NCI-H1930 (cell line): ENCODE measurements at places on chromosomes 7 and 10.

DNA sequence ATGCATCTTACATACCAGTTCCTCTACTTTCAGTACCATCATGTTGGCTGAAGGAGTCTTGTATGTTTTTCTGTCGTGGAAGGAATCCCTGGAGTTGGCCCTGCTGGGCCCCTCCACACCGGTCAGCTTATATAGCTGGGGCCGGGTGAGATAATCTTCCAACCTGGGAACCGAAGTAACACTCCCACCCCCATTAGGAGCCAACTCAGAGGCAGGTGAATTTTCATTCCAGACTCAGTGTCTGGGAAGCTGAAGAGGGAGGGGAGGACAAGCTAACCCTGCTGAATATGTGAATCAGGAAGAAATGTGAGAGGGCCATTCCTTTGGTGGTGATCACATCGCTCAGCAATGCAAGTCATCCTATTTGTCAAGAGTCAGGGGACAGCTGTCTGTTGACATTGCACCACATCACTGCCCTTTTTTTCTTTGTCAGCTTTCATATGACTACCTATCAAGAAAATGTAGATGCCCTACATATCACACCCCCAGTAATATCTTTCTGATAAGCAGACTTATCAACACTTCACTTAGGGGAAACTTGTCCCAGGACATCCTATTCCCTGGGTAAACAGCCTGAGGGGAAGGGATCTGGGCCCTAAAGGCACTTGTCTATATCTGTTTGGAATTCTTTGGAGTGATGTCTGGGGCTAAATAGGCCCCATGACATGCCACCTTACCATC lies at the start of gene ANKRD1:
ANKRD1 (minus strand) TSS at position 102 of the 681 bp plus-strand sequence; CDS start at position 42, 60 bp downstream.
- no peak for DNase-seq

DNA sequence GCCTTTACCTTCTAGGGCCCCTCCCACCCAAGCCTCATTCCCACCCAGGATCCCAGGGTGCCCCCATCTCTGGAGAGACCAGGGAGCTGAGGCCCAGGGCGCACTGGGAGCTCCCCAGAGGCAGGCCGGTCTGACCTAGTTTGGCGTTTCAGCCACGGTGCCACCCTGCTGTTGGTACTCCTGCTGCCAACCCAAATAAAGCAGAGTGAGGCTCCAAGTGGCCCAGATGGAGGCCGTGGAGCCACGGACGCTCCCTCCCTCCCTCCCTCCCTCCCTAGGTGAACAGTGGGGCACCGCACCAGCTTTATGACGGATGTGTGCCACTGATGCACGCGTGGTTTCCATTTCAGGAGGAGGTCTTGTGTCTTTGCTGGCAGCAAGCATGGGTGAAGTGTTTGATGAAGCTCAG lies 1.8 kb downstream of the INPP5A start:
- DNase-seq, result no peak

GRCh38 chr7:24882989-24883621 lies 96.9 kb downstream of the OSBPL3 start:
- no peak for DNase-seq

- DNase-seq, result no peak
Measured at GRCh38 chr10:75954486-75954885, 523.1 kb downstream of the LRMDA start.

DNA sequence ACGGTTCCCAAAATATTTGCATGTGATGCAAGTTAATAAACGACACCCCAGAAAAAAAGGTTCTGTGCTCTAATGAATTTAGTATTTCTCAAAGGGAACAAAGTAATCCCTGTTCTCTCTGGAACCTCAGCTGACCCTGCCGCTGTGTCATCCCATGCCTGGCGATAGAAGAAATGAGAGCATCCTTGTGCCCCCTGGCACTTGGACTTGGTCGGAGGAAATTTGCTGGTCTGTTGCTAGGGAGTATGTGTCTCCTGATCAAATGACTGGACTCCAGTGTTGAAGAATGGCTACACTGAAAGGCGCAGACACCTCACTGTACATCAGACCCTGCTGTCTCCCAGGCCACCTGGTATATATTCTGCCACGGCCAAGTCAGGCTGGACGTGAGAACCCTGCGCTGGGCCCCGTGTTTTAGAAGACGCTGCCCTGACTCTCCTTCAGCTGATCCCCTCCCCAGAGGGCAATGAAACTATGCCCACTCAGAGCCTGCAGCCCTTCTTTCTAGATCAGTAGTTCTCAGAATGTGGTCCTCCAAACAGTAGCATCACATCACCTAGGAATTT lies 67.2 kb downstream of the THNSL1 start:
- DNase-seq, result no peak

- no peak for DNase-seq
Measured at GRCh38 chr10:47092376-47092775, 181.1 kb downstream of the PTPN20 start.

GRCh38 chr7:20348125-20348807 lies 17.6 kb downstream of the ITGB8 start:
- no peak for DNase-seq

- DNase-seq, result peak; percentile 85
Measured at GRCh38 chr7:96414931-96415292, 93.0 kb upstream of the SLC25A13 start.

DNA sequence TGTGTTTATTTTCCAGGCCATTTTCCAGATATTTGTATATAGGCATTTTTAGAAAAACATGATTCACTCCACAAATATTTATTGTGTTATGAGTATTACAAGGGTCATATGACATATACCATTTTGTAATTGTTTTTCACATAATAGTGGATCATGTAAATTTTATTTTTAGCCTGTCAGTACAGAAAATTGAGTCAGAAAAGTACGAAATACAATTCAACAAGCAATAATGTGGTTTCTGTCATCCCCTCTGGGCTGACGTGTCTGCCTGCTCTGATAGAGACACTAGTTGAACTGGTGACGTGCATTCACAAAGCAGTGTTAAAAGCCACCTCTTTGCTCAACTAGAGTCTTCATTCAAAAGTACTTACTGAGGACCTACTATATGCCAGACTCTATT lies 97.9 kb upstream of the STEAP1B start:
- no peak for DNase-seq

DNA sequence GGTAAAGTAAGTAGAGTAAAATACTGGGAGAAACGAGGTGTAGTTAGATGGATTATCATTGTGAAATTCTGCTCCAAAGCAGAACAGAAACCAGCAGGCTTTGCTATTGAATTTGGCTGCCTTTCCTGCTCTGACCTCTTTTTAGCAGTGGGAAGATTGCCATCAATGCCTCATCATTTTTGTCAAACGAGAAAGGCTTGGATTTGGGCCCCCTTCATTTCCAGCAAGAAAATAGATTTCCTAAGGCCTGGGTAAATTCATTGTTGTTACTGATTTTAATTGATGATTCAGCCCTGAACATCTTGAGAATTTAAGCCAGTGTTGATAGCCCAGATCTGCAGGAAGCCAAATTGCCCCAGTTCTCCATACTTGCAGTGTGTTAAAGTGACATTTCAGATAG lies 35.2 kb upstream of the ASAH2 start:
- DNase-seq, result no peak

GRCh38 chr7:44580945-44581878 lies 819 bp downstream of the TMED4 start:
- DNase-seq, result no peak

- DNase-seq, result no peak
Measured at GRCh38 chr7:1899196-1899595, 229.1 kb downstream of the ELFN1 start.

GRCh38 chr7:31692451-31692850 lies 5.4 kb downstream of the PPP1R17 start:
- no peak for DNase-seq

GRCh38 chr10:50469778-50470193 lies 154.0 kb downstream of the SGMS1 start:
- DNase-seq, result no peak

- no peak for DNase-seq
Measured at GRCh38 chr7:36928718-36929117, 204.4 kb upstream of the AOAH start.

DNA sequence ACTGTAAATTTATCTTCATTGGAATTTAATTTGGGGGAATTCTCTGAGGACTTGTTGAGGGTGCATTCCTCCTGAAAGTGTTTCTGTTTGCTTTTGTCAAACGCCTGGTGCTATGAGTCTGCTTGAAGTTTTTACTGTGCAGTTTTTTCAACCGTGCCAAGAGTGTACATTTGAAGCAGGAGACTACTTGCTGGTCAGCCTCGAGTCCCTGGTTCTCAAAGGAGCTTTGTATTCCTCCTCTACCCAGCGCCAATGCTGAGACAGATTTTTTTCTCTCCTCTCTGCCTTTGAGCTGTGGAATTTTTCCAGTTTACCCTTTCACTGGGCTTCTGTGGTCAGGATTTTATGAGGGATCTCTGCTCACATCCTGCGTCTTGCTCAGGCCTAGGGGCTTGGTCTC lies 62.1 kb downstream of the NPY start:
- DNase-seq, result no peak

DNA sequence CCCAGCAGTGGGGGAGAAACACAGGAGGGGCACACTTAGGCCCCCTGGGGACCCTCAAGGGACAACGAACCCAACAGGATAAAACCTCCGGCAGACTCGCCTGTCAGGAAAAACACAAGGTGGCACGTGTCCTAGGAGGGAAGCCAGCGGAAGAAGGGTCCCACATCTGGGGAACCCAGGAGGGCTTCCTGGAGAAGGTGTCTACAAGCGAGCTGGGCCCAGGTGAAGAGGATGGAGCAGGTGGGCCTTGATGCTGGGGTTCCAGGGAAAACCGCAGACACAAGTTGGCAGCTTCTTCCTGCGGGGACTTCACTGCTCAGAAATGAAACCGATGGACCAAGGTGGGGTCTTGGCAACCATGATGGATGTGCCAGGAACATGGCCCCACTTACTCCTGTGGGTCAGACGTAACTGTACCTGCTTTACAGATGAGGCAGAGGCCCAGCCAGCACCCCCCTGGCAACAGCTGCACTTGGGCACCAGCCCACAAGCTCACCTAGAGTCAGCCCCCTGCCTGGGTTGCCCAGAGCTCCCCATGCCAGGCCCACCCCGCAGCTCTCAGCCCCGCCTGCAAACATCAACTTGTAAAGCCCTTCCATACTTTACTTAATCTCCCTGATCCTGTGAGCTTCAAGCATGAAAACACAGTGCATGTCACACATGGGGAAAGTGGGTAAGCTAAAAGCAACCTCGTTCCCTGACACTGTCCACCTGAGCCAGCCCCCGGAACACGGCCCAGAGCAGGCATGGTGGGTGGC lies 225.0 kb downstream of the ELFN1 start:
- DNase-seq, result no peak

- DNase-seq, result no peak
Measured at GRCh38 chr10:34156781-34157425, 658.2 kb downstream of the PARD3 start.

DNA sequence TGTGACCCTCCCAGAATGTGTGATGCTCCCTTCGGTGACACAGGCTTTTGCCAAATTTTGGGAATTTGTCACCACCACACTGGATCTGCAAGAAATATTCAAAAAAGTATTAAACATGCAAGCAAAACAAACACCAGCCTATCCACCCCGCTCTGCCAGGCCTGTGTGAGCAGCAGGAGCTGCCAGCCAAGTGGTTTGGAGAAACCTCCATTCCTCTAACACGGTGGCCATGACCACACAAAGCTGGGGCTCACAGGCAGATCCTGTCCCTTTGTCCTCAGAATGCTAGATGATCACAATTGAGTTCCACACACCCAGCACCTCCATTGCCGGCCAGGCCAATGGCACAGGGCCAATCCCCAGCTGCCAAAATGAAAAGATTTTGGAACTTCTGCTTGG lies 261.9 kb upstream of the PPP2R2D start:
- DNase-seq, result no peak

DNA sequence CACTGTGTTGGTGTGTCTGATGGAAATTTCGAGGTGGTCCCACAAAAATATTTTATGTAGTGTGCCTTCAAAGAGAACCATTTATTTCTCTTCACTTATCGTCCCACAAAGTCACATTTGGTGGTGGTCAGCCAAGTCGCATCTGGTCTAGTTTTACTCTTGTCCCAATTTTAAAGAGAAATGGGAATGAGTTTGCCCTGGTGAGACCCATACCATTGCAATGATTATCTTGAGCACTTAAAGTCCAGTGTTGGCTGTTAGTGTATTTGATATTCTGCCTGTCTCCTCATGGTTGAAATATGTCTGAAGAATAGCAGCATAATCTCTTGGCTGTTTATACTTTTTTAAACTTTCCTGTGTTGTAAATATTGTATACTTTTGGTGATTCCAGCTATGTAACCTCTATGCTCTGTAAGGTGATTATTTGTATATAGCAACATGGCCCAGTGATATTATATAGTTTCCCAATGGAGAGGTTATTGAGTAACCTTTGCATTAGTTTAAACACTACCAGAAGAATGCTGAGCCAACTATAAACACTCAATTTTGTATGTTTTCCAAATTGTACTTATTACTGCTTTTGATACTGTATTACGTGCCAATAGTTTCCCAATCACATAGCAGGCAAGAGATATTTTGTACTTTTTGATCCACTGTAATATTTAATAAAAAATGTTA lies 172.2 kb downstream of the RTKN2 start:
- DNase-seq, result no peak

DNA sequence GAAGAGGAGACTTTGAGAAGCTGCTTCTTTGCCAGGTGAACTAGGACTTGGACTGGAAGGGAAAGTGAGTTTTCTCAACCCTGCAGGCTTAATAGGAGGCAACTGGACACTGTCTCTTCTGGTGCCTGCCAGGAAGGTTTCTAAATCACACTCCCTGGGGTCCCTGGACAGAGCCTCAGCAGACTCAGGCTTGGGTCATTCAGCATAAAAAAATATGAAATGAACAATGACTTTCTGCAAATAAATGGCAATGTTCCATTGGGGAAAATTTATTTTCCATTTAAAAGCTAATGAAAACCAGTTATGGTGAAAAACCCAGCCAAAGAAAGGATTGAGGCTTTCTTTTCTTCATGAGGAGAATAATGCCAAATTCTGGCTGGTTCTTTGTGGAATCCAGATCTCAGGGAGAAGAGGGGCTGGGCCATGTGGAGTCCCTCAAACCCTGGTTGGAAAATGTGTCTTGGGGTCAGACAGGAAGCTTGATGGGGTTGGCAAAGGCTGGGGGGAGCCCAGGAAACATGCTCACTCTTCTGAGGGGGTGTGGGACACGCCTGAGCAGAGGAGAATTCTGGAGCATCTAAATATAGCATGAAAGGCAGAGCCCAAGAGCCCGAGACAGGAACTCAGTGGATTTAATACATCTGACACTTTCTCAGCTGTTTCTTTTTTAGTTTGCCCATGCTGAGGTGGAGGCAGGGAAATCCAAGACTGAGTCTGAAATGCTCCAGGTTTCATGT lies 65.2 kb upstream of the EMX2 start:
- DNase-seq, result no peak

GRCh38 chr10:59833810-59834209 lies 72.5 kb downstream of the CCDC6 start:
- no peak for DNase-seq

DNA sequence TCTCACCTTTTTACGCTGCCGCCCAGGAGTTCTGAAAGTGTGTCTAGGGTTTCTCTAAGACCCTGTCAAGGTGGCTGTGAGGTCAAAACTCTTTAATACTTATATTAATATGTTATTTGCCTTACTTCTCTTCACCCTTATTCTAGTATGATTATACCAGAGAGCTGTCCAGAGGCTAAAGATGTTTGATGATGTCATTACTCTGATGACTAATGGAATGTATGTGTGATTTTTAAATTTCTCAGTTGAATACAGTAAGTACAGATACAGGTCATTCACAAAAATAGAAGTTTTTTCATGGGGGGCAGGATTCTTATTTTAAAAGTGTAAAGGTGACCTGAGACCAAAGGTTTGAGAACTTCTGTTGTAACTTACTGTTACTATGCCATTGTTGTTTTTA lies 150.6 kb upstream of the FOXP2 start:
- DNase-seq, result no peak

- DNase-seq, result no peak
Measured at GRCh38 chr10:132467464-132468149, 70.0 kb upstream of the INPP5A start.

- DNase-seq, result no peak
Measured at GRCh38 chr7:2541291-2542010, 13.9 kb downstream of the BRAT1 start.
